ENCODE measurements at places on chromosomes 2 and 18. TPM values are rescaled to one million over a fixed set of nuclear protein-coding genes. Genes with fewer than 3 reads are reported as not detected.

DNA sequence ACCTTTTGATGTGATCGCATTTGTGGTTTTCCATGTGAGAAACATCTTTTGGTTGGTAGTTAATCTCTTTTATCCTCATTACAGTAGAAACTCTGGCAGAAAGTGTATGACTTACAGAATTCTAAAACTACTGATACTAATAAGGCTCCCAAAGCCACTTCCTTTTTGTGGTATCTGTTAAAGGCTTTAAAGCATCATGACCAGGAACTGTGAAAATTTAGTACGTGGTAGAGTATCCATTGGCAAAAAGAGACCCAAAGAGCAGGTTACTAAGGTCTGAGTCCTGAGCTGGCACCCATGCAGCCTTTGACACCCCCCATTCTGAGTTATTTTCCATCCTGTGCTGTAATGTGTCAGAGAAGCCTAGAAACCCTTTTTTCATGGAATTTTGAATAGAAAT lies 94.5 kb downstream of the DPP4 start:
- H3K27me3 ChIP-seq: no peaks in the 10 kb centered on the region
- H3K27ac ChIP-seq: no peak overlapping the region
- peaks cover 24% of the 10 kb centered on the region for H3K4me1 ChIP-seq
- H3K4me3 ChIP-seq: no peak overlapping the region
- no peaks in the 10 kb centered on the region for H3K36me3 ChIP-seq

ZNF892 gene
- 0.15 TPM for polyA plus RNA-seq

GRCh38 chr2:41914936-41915335 lies 132.9 kb upstream of the PKDCC start:
- no peak for DNase-seq
- H3K27me3 ChIP-seq: no peaks in the 10 kb centered on the region
- H3K36me3 ChIP-seq: no peaks in the 10 kb centered on the region
- no peak overlapping the region for H3K4me3 ChIP-seq
- no peak overlapping the region for H3K27ac ChIP-seq
- H3K4me1 ChIP-seq: no peaks in the 10 kb centered on the region

DNA sequence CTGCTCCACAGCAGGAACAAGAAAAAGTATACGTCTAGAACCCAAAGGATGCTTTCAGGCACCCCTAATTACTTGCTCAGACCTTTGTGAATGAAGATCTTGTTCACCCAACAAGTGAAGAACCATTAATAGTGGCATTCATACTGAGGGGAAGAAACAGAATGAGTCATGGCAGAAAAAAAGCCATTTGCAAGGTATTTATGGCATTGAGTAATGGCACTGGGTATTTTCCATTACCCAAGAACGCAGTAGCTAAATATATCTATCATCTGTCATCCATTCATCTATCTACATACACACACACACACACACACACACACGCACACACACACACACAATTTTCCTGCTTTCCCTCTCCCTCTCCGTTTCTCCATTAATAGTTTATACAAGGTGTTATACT lies 56.4 kb upstream of the XIRP2 start:
- no peaks in the 10 kb centered on the region for H3K4me1 ChIP-seq
- H3K27me3 ChIP-seq: no peaks in the 10 kb centered on the region

GRCh38 chr2:127427376-127428056 lies 9.3 kb downstream of the PROC start:
- no peak for DNase-seq
- H3K36me3 ChIP-seq: no peaks in the 10 kb centered on the region
- H3K4me1 ChIP-seq: peaks cover 12% of the 10 kb centered on the region

BCL11A gene
- 11.1 TPM for polyA plus RNA-seq
